ENCODE measurements at places on chromosomes 1 and 21.

DNA sequence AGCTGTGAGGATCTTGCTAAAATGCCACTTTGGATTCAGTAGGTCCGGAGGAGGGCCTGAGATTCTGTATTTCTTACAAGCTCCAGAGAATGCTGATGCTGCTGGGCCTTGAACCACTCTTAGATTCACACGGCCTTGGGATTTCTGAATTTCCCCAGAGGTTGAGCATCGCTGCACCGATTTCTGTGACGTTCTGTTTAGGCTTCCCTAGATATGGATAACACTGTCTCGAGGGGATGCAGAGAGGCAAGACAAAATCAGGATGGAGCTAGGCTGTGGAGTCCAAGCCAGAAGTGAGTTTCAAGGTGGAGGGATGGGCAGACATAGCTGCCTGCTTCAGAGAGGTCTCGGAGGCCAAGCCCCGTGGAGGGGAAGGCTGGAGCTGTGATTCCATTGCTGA is 415.9 kb upstream of the PROX1 start:
- no peak for DNase-seq

DNA sequence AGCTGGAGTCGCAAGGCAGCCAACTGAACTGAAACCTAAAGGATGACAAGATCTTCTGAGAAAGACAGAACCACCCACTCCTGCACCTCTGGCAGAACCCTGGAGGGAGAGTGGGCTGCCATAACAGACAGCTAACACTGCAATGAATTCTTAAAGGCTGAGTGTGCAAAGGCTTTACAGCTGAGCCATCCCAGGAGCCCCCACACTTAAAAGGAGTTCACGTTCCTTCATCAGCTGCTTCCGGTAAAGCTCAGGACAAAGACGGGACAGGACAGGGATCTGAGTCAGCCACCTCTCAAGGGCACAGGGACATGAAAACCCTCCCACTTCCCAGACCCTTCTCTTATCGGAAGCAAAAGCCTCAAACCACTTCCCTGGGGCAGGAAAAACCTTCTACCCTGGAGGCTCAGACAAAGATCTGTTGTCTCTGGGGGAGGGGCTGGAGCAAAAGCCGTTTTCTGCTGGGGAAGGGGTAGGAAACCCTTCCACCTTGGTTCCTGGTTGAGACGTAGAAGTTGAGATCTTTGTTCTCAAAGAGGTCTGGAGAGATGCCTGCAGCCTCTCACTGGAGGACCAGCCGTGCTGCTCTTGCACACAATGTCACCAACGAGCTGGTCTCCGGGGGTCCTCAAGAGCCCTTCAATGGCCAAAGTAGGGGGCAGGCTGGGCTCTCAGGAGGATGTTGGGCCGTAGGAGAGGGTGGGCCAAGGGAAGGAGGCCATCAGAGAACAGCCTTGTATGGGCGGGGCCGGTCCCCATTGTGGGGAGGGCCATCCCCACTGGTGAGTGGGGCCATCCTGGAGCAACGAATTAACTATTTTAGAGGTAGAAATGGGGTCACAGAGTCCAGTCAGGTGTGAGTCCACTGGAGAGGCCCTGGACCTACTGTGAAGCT is 452.4 kb downstream of the PTPRU start:
- DNase-seq = no peak

- DNase-seq = no peak
Measured at GRCh38 chr1:161989786-161990185, 33.9 kb downstream of the OLFML2B start.

- no peak for DNase-seq
Measured at GRCh38 chr1:170426596-170426995, 105.4 kb upstream of the GORAB start.

All from activated CD4-positive, CD25-positive, alpha-beta regulatory T cell treated with anti-CD3 and anti-CD28 coated beads, Interleukin-2, amount 50 U/mL, for 72 hours (primary cell).